Pancreas (tissue), 10 donors: ENCODE measurements at places on chromosomes 1 and 21.
A peak's percentile ranks its signal among the peaks of the same experiment; 100 is the strongest.

- H3K27ac ChIP-seq, result no peak overlapping the region
- H3K4me3 ChIP-seq, result no peak overlapping the region
- DNase-seq, result no peak
Observed at GRCh38 chr1:89451011-89451410, 73.6 kb upstream of the LRRC8B start.

DNA sequence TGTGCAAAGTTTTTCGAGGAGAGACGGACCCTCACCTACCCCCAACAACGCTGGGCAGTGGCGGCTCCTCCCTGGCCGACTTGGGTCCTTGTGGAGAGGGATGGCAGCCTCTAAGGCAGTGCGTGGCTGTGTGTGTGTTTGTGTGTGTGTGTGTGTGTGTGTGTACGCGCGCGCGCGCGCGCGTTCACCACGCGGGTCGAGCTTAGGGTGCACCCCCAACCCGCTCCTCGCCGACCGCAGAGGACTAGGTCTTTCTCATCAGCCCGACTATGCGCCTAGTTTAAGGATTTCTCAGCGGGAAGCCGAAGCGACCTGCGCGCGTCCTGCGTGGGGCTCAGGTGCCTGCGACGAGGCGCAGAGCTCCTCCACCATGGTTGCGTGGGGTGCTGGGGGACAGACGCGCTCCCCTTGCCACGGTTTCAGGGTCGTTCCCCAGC is 940 bp downstream of the SOX13 start:
- H3K36me3 ChIP-seq, result no peaks in the 10 kb centered on the region
- no peak for DNase-seq
- H3K27me3 ChIP-seq, result no peaks in the 10 kb centered on the region
- peak overlapping the region; percentile 70 for H3K27ac ChIP-seq
- peak overlapping the region; percentile 54 for H3K4me3 ChIP-seq

DNA sequence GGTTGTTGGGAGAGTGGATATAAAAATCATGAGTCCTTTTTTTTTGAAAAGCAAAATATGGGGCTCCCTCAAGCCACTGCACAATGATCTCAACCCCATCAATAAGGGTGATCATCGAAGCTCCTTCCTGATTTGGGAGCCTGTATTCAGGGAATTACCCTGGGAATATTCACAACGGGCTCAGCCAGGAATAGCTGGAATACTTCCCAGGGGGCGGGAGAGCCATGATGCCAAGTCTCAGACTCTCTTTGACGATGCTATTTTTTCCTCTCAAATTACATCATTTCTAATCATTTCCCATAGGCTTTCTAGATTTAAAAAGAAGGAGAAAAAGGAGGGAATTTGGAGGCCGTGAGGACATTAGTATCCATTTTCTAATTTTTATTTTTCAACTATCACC is 18.4 kb downstream of the OLIG1 start:
- H3K4me3 ChIP-seq, result no peak overlapping the region
- DNase-seq, result no peak
- H3K36me3 ChIP-seq, result no peaks in the 10 kb centered on the region
- H3K4me1 ChIP-seq, result no peaks in the 10 kb centered on the region

DNA sequence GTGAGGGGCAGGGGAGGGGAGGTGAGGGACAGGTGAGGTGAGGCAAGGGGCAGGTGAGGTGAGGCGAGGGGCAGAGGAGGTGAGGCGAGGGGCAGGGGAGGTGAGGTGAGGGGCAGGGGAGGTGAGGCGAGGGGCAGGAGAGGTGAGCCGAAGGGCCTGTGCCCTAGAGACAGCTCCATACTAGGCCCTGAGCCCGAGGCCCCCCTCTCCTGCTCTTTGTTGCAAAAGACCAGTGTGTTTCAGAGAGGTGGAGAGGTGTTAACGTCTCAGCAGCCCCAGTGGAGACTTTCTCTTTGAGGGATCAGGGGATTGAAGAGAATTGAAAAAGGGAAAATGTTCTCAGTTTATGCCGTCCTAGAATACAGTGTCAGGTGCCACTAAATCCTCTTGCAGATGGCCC is 44.2 kb downstream of the EPHB2 start:
- no peak overlapping the region for H3K4me3 ChIP-seq
- DNase-seq, result no peak
- no peak overlapping the region for H3K27ac ChIP-seq
- H3K4me1 ChIP-seq, result peaks cover 9% of the 10 kb centered on the region
- H3K27me3 ChIP-seq, result no peaks in the 10 kb centered on the region

- peak; percentile 78 for DNase-seq
- H3K36me3 ChIP-seq, result no peaks in the 10 kb centered on the region
- peak overlapping the region; percentile 85 for H3K27ac ChIP-seq
Observed at GRCh38 chr1:84298328-84298683, 3.2 kb upstream of the SAMD13 start.

DNA sequence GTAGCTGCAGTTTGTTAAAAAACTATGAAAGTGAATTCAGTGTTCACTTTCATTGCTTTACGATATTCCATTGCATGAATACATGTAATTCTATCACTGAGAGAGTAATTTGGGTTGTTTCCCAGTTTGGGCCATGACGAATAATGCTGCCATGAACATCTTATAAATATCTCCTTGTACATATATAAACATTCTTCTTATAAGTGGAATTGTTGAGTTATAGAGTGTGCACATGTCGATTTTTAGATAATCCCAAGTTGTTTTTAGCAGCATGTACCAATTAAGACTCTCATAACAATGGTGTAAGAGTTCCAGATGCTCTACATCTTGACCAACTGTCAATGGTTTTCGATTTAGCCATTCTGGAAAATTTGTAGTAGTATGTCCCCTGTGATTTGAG is 40.9 kb downstream of the ALG6 start:
- no peaks in the 10 kb centered on the region for H3K27me3 ChIP-seq
- H3K4me3 ChIP-seq, result no peak overlapping the region
- no peak for DNase-seq

- no peak overlapping the region for H3K4me3 ChIP-seq
- no peak for DNase-seq
- H3K4me1 ChIP-seq, result no peaks in the 10 kb centered on the region
- H3K36me3 ChIP-seq, result no peaks in the 10 kb centered on the region
Observed at GRCh38 chr1:64363111-64363510, 106.8 kb upstream of the CACHD1 start.

DNA sequence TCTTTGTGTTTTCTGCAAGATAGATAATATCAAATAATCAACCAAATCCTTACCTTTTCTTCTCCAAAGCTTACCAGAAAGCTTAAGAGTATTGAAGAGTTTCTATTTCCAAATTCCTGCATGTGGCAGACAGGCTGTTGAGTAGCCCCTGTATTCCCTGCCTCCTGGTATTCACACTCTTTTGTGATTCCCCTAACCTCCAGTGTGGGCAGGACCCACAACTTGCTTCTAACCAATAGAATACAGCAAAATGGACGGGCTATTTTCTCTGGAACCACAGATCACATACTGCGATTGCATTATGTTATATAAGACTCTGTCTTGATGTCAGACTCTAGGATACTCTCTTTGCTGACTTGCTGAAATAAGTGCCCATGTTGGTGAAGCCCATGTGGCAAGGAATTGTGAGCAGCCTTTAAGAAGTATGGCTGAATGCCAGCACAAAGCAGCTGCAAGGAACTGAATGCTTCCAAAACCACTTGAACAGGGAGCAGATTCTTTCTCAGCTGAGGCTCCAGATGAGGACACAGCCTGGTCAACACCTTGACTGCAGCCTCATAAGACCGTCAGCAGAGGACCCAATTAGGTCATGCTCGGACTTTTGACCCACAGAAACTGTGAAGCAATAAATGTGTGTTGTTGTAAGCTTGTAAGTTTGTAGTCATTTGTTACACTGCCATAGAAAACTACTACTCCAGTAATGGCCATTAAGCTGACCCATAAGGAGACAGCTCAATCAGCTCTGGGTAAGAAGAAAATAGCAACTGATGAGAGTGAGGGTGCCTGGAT is 47.9 kb upstream of the PLXNA2 start:
- no peak for DNase-seq
- no peaks in the 10 kb centered on the region for H3K36me3 ChIP-seq
- H3K27me3 ChIP-seq, result peaks cover 10% of the 10 kb centered on the region
- no peak overlapping the region for H3K4me3 ChIP-seq

DNA sequence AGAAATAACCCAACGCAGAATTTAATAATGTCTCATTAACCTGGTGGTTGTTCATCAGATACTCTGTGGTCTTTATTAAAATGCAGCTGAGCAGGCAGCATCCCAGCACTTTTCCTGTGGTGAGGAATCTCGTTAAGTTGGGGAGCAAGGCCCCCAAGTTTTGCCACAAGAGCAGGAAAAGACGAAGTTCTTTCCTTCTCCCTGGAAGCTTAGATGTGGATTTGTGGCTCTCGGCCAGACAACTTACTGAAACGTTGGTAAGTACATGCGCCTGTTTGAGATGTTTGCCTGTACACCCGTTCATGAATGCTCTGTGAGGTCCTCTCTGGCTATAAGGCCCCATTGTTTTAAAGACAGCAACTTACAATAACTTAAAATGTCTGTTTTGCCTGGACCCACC is 34.3 kb upstream of the PDE9A start:
- H3K27me3 ChIP-seq, result peaks cover 3% of the 10 kb centered on the region
- H3K4me3 ChIP-seq, result no peak overlapping the region
- no peak overlapping the region for H3K27ac ChIP-seq
- H3K36me3 ChIP-seq, result no peaks in the 10 kb centered on the region
- no peak for DNase-seq

DNA sequence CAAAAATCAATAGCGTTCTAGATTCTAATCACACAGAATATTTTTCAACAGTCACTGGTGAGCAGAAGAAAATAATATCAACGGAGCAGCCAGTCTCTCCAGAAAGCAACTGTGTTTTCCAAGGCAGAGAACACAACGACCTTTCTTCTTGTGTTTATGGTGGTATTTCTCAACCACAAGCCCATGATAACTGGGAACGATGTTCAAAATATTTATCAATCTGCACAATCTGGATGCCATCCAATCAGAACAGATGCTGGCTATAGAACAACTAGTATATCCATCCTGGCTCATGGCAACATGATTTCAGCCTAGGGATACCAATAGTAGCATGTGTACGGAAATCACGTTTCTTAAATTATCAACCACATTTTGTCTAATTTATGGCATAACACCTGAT is 162.7 kb upstream of the RUNX1 start:
- no peaks in the 10 kb centered on the region for H3K4me1 ChIP-seq
- H3K27me3 ChIP-seq, result no peaks in the 10 kb centered on the region
- DNase-seq, result no peak
- no peak overlapping the region for H3K4me3 ChIP-seq
- no peaks in the 10 kb centered on the region for H3K36me3 ChIP-seq
- no peak overlapping the region for H3K27ac ChIP-seq

DNA sequence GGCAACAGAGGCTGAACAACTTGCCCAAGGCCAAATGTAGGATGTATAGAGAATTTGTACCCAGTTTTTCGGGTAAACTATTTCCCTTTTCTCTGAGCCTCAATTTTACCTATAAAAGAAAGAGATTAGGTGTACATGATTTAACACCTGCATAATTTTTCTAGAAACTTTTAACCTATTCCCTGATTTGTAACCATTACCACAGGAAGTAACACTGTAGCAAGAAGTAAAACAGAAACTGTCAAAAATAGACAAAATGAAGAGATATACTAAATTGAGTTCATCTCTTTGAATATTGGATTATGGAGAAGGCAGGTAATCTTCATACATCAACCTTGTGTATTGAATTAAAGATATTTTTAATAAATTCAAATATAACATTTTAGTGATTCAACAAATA is 136.2 kb downstream of the ZC3H11B start:
- H3K4me1 ChIP-seq, result no peaks in the 10 kb centered on the region
- H3K27me3 ChIP-seq, result no peaks in the 10 kb centered on the region

GRCh38 chr1:18109756-18110597 is 2.4 kb downstream of the IGSF21 start:
- no peaks in the 10 kb centered on the region for H3K36me3 ChIP-seq
- H3K4me1 ChIP-seq, result no peaks in the 10 kb centered on the region
- peak; percentile 18 for DNase-seq
- H3K27me3 ChIP-seq, result peaks cover 5% of the 10 kb centered on the region

DNA sequence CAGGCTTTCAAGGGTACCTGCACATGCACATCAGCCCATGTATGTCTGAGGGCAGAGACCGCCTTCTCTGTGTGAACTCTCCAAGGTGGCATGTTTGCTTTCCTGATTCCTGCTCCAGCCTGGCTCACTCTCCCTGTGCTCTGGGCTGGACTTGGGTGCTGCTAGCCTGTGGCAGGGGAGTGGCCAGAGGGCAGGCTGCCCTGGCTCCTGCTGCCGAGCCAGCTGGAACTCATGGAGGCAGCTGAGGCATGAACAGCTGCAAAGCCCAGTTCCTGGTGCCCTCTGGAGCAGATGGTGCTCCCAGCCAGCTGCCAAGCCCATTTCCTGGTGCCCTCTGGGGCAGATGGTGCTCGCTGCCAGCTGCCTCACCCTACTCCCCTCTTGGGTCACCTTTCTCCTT is 7.6 kb downstream of the UBL4B start:
- H3K4me3 ChIP-seq, result no peak overlapping the region
- H3K4me1 ChIP-seq, result no peaks in the 10 kb centered on the region
- no peaks in the 10 kb centered on the region for H3K36me3 ChIP-seq
- no peak overlapping the region for H3K27ac ChIP-seq
- H3K27me3 ChIP-seq, result no peaks in the 10 kb centered on the region

DNA sequence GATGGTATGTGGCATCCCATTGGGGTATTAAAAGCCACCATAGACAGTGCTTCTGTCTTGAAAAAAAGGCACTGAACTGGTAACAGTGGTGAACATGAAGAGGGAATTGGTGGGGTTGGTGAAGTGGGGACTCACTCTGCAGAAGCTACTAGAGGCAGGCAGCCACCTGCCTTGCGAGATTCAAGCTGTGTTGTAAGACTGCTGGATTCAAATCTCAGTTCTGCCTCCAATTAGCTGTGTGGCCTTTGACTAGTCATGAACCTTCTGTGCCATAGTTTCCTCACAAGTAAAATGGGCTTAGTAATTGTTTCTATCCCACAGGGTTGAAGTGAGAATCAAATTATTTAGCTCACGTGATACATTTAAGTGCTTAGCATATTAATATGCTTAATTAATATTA is 16.6 kb upstream of the ELOA start:
- H3K4me3 ChIP-seq, result no peak overlapping the region
- DNase-seq, result no peak
- no peaks in the 10 kb centered on the region for H3K27me3 ChIP-seq
- peaks cover 25% of the 10 kb centered on the region for H3K4me1 ChIP-seq
- H3K36me3 ChIP-seq, result no peaks in the 10 kb centered on the region

DNA sequence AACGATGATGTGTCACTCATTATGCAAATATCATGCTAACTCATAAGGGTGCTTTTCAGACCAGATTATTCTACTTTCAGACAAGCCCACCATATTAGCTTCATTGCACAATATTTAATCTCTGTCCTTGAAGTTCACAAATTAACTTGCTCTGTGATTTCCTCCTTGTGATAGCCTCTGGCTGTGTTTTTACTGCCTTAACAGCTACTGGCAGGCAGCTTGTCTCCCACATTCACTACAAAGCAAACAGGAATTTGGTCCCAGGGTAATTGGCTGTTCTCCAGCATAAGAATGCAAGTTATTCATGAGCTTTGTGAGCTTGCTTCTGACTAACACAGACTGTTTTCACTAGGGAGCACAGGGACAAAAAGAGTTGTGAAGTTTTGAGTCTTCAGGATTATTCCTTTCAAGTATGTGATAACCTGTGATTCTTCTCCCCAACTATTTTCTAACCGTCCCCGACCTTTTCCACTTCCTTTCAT is 87.9 kb upstream of the HMCN1 start:
- H3K36me3 ChIP-seq, result no peaks in the 10 kb centered on the region
- H3K4me3 ChIP-seq, result no peak overlapping the region
- H3K27ac ChIP-seq, result peak overlapping the region; percentile 80
- peaks cover 16% of the 10 kb centered on the region for H3K4me1 ChIP-seq

GRCh38 chr1:189693140-189693539 is 784.5 kb downstream of the BRINP3 start:
- H3K27me3 ChIP-seq, result no peaks in the 10 kb centered on the region
- no peaks in the 10 kb centered on the region for H3K4me1 ChIP-seq
- H3K36me3 ChIP-seq, result no peaks in the 10 kb centered on the region
- no peak for DNase-seq
- H3K27ac ChIP-seq, result no peak overlapping the region
